ENCODE measurements at places on chromosomes 13 and 19. TPM values are rescaled to one million over a fixed set of nuclear protein-coding genes. Genes with fewer than 3 reads are reported as not detected.

DNA sequence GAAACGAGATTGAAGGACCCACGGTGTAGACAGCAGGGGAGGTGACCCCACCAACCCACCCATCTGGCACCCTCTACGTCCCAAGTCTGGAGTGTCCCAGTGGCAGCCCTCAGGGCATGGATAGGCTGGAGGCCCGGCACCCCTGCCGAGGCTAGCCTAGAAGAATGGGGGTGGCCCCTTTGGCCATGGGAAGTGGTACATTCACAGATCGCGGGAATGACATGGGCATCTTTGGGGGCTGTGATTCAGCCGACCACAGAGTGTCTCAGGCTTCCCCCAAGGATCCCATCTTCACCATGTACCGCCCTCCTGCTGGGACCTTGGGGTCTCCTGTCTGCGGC lies 11.3 kb upstream of the MKNK2 start:
- DNase-seq, result no peak

- DNase-seq, result peak; percentile 48
Observed at GRCh38 chr19:44003461-44004009, 778 bp downstream of the ZNF230 start.

DNA sequence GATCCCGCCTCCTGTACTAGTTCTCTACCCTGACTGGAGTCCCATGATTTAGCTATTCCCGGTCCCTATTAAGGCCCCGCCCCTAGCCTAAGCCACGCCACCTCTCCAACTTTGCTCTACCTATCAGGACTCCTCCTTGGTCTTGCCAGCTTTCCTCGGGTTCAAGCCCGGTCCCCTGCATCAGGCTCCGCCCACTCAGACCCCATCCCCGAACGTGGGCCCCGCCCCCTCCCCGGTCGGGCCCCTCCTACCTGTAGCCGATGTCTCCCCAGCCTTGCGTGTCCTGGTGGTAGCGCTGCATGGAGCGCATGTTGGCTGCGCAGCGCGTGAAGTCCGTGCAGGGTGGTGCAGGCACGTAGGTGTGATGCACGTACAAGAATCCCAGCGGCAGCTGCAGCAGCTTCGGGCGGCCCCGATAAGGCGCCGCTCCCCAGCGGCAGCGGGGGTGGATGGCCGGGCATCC lies 7.3 kb upstream of the RASAL3 start:
- DNase-seq, result no peak

- DNase-seq, result no peak
Observed at GRCh38 chr13:27088619-27089018, 83.0 kb downstream of the USP12 start.

DNA sequence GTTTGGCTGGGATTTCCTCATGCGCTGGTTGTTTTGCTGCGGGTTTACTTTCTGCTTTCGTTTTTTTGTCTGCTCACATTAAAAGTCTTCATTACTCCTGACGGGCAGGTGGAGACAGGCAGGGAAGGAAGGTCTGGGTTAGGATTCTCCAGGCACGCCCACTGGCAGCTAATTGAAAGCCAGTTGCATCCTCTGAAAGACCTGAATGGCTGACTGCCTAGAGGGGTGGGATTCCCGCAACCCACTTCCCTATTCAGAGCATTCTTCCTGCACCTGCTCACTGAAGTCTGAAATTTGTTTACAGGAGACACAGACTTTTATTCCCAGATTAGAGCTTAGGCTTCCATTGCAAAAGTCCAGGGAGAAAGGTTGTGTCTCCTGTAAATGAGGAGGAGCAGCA lies 172.0 kb downstream of the UQCRFS1 start:
- DNase-seq, result no peak

DNA sequence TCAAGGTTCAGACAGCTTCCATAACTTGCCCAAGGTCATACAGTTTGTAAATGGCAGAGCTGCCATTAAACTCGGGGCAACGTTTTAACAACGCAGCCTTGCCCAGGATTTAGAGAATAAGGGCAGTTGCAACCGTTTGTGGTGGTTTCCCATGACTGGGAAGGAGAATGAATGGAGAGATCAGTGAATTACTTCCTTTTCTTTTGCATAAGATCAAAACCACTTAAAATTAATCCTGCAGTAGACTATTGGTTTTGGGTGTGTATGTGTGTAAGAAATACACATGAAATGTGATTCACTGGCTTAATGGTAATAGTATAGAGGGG lies 179.1 kb upstream of the MIR17HG start:
- no peak for DNase-seq

Gene ONECUT3
- not detected for polyA plus RNA-seq

DNA sequence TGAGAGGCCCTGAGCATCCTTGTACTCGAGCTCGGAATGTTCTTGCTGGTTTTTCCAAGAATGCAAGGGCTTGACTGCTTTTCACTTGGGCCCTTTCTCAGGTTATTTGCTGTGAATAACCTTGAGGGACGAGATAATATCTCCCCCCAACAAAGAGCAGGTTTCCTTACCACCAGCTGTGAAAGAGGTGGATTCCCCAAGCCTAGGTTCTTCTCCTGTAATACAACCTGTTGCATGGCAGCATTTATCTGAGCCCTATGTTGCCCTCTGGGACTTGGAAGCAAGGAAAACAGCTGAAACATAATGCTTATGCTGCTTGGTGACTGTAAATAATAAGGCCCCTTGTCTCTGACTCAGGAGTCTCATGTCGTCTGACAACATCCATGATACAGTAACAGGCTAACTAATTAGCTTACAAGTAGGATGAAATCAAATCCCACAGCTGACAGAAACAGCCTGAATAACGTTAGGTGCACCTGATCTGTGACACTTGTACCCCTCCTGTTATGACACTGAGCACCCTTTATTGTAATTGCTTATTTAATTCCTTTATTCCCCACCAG lies 43.6 kb upstream of the RCBTB2 start:
- no peak for DNase-seq

GRCh38 chr13:95304453-95304852 lies 3.2 kb upstream of the ABCC4 start:
- DNase-seq, result no peak

Gene ZNF69
- 1.3 TPM for polyA plus RNA-seq

Gene TMEM238
- 0.17 TPM for polyA plus RNA-seq

DNA sequence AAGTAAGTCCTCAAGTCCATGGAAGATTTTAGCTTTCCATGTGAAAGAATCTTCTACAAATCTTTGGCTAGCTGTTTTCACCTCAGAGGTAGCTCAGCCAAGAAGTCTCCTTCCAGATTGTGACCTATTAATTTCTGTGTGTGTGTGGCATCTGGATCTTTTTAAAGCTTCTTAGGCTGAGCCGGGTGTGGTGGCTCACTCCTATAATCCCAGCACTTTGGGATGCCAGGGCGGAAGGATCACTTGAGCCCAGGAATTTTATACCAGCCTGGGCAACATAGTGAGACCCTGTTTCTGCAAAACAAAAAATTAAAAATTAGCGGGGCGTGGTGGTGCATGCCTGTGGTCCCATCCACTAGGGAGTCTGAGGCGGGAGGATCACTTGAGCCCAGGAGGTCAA lies 13.4 kb upstream of the SLC44A2 start:
- DNase-seq, result no peak
